Activated CD4-positive, CD25-positive, alpha-beta regulatory T cell (primary cell): ENCODE measurements at places on chromosomes 12 and 14.

DNA sequence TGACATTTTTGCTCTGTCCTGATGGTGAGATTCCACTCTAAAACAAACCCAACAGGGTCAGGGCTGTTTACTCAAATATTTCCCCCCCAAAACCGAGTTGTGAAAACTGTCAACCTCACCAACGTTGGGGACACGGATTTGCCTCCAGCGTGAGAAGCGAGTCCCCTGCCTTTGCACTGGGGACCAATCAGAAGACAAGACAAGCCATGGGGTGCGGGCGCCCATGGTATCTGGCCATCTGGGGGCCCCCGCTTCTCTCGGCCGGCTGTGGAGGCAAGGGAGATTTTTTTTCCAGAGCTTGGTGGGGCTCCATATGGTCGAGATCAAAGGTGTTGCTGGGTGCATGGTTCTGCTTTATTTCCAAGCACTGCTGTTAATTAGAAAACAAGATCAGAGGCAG, 272.1 kb downstream of the BCL11B start:
- DNase-seq: no peak

- no peak for DNase-seq
Measured at GRCh38 chr14:58941629-58942028, 246.8 kb upstream of the DAAM1 start.

DNA sequence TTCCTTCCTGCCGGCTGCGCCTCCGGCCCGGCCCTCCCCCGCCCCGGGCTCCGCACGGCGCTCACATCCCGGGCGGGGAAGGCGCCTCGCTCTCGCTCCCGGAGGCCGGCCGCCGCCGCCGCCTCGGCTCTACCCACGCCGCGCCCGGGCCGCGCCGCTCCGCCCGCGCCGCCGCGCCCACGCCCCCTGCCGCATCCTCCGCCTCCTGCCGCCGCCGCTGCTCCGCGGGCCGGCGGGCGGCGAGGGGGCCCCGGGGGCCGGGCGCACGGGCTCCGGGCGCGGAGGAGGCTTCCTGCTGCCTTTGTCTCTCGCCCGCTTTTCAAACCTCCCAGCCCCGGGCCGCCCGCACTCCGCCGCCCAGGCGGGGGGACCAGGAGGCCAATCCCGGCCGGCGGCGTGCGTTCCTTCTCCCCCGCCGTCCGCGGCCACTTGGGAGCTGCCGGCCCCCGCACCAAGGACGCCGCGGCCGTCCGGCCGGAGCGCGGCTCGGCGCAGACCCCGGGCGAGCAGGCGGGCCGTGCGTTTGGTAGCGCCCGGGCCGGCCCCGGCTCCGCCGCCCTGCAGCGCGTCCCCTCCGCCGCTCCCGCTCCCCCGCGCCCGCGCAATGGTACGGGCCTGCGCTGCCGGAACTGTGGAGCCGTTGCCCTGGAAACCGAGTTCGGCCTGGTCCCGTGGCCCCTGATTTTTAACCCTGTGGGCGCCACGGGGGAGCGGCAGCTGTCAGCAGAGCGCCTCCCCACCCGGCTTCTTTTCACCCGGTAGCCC, at the start of gene FBXL14:
FBXL14 (minus strand) TSS at position 321 of the 765 bp plus-strand sequence. CDS start 515 bp downstream, outside the sequence.
- peak; percentile 87 for DNase-seq

DNA sequence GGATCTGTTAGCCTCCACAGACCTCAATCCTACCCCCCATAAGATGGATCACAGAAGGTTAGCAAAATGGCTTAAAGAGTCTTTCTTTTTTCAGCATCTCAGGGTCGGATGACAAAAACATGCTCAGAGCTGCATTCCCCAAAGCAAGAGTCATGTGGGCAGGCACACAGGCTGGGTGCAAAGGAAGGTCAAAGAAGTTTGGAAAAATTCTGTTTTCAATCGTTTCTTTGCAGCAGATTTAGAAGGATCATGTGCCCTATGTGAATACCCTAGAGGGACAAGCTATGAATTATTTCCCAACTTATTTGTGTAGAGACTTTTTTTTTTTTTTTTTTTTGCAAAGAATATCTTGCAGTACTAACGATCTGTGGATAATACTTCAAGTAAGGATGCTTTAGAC, 845.4 kb downstream of the VRK1 start:
- no peak for DNase-seq

- DNase-seq: no peak
Measured at GRCh38 chr14:54890788-54891187, 11.8 kb downstream of the GCH1 start.

DNA sequence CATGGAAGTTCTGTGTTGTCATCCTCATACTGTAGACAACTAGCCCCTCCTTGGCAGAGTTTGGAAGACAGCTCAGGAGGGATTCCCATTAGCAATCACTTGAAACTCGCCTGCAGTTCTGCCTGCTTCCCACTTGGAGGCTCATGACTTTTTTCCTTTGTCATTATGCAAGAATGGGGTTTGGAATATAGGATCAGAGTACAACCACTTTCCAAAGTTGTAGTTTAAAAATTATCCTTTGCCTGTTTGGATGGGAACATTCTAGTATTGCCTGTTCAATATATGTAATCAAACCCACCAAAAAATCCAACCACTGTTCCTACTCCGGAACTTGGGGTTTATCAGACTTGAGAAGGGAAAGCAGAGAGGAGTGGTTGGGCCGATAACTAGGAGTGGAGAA, 2.1 kb upstream of the GPD1 start:
- no peak for DNase-seq
